Ascending aorta (tissue), 2 donors: ENCODE measurements at places on chromosomes 7 and 10. TPM values are rescaled to one million over a fixed set of nuclear protein-coding genes. Genes with fewer than 3 reads are reported as not detected.

TAS2R5 gene
- total RNA-seq, result not detected

- DNase-seq, result no peak
Observed at GRCh38 chr7:94237417-94237816, 157.3 kb upstream of the COL1A2 start.

GRCh38 chr7:101829821-101830220, 12.4 kb downstream of the CUX1 start:
- no peak for DNase-seq

DNA sequence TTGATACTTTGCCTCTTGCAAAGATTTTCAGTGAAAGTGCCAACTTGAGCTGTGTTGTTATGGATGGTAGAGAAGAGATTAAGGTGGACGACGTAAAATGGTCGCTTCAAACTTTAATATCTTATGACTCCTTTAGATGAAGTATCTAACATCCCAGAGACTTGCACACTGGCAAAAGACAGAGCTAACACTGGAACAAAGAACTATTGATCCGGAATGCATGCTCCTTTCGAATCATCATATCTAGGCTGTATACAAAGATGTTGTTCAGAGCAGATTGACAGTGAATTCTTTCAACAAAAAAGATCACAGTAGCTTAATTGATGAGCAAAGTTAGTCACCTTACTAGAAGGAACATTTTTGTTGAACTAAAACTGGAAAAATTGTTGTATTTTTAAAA, 592.7 kb downstream of the NXPH1 start:
- no peak for DNase-seq

DNA sequence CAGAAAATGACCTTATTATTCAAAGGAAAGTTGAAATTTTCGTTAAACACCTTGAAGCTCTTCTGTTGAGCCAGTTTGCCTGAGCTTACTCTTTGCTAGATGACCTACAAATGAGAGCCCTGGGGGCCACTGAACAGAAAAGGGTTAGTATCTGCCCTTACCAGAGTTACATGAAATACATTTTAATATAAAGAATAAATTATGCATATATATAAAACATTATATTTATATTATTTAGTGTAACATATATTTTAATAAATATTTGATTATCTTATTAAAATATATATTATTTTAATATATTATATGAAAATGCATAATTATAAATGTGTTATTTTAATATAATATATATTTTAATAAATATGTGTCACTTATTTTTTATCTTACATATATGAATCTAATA, 628.4 kb upstream of the TPK1 start:
- DNase-seq, result no peak

DNA sequence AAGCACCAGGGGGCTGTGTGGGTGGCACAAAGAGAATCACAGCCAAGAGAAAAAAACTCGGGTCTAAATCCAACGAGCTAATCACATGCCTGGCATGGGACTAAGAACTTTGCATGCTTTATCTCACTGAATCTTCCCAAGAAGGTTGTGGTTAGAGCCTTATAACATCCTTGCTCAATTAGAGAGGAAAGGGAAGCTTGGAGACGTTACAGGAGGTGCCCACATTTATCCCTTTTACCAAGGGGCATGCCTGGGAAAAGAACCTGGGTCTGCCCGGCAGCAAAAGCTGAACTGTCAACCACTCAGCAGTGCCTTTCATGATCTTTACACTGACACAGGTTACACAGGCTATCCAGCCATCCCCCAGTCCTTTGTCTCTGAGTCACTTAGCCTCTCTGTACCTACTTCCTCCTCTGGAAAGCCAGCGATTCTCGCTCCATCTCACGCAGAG, 190.1 kb downstream of the PRPF18 start:
- no peak for DNase-seq

DNA sequence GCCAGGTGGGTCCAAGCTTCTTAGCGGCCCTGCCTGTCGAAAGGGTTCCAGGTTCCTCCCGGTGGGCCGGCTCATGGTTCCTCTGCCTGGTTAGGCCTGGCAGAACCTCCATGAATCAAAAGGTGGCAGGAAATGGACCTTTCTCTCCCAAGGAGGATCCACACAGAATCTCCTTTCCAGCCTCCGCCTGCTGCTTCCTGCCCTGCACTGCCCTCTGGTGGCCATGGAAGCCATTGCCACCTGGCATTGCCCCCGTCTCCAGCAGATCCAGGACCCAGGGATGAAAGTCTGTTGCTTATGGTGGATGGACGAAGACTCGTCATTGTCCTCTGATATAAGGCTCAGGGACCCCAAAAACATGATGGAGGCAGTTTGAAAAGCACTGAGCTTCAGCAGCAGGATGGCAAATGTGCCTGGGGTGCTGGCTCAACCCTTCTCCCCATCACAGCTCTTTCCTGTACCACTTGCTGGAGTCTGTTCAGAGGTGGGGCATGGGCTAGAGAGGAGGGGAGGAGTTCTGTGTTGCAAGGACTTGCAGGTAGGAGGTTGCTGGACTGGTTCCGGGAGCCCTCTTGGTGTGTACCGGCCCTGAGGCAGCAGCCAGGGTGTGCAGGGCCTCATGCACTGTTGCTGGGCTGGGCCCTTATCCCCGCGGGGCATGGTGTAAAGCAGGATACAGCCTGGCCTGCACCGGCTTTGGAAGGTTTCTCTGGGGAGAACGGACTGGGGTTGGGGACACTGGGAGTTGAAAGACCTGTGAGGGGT, 11.3 kb upstream of the INMT start:
- peak; percentile 84 for DNase-seq
